ENCODE measurements at places on chromosomes 12 and 14.

DNA sequence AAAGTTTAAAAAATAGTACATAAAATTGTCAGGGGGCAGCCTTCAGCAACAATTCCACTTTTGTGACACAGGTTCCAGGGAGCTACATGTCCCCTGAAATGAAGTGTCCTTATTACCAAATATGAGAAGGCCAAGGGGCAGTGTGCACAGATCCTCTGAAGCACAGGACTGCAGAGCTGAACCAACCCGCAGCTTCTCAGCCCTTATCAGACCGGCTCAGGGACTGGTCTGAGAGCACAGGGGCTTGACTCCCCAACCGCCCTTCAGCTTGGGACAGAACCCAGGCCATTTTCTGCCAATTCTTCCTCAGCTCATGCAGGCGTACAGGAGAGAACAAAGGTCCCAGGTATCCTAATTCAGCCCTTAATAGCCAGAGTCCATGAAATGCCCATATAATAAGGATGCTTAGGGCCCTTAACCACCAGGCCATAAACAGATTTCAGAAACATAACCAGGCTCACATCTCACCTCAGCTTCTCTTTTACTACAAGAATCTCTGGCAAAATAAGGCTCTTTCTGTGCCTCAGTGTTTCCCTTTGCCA is 221.3 kb downstream of the ANO2 start:
- H3K4me1 ChIP-seq: no peaks in the 10 kb centered on the region
- H3K27ac ChIP-seq: no peak overlapping the region
- H3K4me3 ChIP-seq: no peak overlapping the region
- peaks cover 58% of the 10 kb centered on the region for H3K27me3 ChIP-seq

- no peak for DNase-seq
- H3K36me3 ChIP-seq: peaks cover 1% of the 10 kb centered on the region
- no peak overlapping the region for H3K4me3 ChIP-seq
- H3K27me3 ChIP-seq: peaks cover 13% of the 10 kb centered on the region
These were observed 10.7 kb downstream of the MOAP1 start for GRCh38 chr14:93173943-93174395.

- H3K27ac ChIP-seq: no peak overlapping the region
- no peak overlapping the region for H3K4me3 ChIP-seq
- no peak for DNase-seq
- peaks cover 77% of the 10 kb centered on the region for H3K4me1 ChIP-seq
- no peaks in the 10 kb centered on the region for H3K27me3 ChIP-seq
These were observed 104.7 kb downstream of the NCOR2 start for GRCh38 chr12:124462750-124463149.

DNA sequence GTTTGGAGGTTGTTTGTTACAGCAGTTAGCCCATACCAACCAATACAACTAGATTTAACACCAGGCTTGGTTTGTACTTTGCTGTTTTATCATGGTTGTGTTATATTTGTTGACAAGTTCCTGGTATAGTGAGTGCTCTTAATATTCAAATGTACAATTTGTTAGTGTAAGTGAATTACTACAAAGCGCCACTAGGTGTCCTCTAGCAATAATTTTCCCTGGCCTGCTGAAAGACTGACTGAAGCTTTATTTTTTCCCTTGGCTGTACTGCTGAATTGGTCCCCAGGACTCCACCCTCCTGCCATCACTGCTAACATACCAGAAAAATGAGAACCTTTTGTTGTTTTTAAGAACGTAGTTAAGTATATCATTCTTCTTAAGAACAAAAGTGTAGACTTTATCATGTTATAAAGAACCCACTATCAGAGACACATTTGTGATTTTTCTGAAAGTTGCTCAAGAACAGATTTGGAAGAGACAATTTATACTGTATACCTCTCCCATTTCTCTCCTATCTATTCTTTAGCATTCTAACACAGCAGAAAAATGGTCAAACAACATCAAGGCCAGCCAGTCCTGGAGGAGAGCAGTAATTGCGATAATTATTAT is 75.3 kb upstream of the FAR2 start:
- H3K4me1 ChIP-seq: no peaks in the 10 kb centered on the region
- peaks cover 27% of the 10 kb centered on the region for H3K27me3 ChIP-seq
- H3K4me3 ChIP-seq: no peak overlapping the region
- no peak for DNase-seq
